Hematopoietic multipotent progenitor cell treated with erythropoietin and hydrocortisone succinate and interleukin-3 and kit ligand, for 8 days (in vitro differentiated cells): ENCODE measurements at places on chromosomes 2 and 18.
A peak's percentile ranks its signal among the peaks of the same experiment; 100 is the strongest.

DNA sequence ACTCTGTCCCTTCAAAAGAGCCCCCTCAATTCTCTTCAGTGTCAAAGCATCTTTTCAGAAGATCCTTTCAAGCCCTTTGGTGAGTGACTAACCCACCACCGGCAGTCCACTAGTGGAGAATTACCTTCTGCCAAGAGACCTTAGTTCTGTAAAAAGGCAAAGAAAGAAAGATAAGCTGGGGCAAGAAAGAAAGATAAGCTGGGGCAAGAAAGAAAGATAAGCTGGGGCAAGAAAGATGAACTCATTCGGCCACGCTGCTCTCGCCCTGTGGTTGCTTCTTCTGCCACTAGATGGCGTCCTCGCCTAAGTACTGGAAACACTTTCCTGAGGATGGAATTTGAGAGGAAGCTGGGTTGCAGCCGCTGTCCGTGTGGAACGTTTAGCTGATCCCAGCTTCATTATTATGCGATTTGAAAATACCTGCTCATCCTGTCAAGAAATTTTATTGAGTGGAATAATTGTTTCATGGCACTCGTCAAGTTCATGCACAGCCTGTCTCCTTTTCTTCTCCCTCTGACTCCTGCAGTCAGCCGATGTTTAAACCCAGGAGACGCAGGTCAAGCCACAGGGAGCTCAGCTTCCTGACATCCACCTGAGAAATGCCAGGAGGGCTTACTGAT is 17.3 kb upstream of the ANXA4 start:
- peak; percentile 88 for DNase-seq

DNA sequence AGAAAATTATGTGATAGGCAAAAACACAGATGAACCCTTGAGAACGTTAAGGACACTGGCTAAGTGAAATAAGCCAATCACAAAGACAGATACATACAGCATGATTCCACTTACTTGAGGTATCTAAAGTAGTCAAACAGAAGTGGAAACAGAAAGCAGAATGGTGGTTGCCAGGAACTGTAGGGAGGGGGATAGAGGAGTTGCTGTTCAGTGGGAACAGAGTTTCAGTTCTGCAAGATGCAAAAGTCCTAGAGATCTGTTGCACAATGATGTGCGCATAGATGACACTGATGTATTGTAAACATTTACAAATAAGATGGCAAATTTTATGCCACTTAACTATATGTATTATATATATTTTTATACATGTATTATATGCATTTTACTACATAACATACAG is 59.7 kb downstream of the POLE4 start:
- no peak for DNase-seq

DNA sequence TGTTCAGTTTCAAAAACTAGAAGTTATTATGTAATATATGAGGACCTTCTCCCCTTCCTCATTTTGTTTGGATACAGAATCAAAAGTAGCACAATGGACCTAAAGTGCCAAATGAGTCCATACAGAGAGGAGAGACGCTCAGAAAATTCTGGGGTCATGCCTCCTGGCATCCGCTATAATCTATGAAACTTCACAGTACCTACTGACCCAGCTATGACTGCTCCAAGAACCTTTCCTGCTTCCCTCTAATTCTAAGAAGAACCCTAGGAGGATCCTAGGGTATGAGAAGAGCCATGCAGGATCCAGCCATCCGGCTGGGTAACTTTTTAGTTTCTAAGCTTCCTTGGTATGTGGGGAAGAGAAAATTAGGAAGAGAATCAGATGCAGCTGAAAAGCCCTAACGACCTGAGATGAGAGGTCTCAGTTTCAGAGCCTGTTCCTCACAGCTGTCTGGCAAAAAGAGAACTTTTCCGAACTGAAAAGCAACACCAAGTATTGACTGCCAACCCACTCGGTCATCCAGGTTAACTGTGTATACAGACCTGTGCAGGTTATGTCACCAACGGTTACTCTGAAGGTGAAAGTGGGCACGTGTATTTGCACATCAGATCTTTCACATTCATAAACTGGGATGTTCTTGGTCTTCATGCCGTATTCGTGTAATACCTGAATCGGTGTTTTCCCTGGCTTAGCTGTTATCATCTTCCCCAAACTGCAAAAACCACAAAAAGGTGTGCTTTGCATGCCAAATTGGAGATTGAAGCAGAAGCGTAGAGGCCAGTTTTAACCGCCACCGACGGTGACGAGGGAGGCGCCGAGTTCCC is 1.1 kb downstream of the PRKRA start:
- DNase-seq = peak; percentile 28

DNA sequence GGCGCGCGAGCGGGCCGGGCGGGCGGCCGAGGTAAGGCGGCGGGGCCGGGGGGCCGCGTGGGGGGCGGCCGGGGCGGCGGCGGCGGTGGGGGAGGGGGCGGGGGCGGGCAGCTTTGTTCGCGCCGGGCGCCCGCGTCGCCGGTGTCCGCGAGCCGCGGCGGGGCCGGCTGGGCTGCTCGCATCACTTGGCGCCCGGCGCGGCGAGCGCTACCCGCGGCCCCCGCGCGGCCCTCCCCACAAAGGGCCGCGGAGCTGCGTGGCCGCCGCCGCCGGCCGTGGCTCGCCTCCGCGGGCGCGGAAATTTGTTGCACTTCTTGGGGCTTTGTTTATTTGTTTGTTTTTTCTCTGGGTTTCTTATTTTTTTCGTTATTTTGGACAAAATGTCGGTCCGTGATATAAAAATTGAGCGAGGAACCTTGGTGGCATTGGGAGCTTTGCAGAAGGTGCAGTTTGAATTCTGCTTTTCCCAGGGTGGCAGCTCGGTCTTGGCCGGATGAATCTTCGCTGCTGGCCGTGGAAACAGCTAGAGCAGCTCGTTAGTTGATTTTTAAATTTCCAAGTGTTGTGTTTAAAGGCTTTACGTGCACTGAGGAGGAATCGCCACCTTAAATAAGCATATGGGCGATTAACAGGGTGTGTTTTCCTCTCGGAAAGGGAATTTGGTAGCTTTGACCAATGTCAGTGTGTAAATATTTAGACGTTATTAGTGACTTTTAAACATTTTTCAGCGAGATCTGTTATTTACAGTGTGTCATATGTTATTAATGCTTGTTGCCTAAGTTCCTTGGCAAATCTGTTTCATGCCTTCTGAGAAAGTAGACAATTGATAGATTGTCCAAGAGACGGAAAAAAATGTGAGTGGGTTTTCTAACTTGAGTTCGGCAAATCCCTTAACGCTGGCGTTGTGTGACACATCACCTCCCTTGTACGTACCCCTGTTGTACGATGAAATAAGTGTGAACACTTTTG is 822 bp downstream of the UBE2E3 start:
- peak; percentile 47 for DNase-seq

- DNase-seq = no peak
Measured at GRCh38 chr2:30332791-30333453, 101.6 kb downstream of the LBH start.

DNA sequence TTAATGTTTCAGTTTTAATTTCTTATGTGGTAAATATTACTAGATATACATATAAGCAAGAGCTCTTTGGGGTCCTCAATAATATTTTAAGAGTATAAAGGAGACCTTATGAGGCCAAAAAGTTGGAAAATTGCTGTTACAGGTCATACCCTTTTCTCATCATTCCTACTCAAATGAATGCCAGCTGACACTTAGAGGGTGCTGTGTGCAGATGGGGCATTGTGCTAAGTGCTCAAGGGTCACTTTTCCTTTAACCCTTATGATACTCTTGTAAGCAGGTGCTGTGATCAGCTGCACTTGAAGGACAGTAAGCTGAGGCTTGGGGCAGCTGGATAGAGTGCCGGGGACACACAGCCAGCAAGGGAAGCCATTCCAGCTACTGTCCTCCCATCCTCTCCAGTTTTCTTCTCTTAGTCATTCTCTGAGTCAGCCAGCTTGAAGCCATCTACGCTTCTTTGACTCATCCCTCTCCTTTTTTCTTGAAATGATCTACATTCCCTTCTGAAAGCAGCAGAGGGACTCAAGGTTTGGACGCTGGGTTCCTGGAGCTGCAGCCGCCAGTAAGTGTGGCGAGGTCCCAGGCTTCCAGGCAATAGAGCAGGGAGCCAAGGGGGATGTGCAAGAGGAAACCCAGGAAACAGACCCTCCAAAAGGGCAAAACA is 42.0 kb upstream of the CREB1 start:
- no peak for DNase-seq

DNA sequence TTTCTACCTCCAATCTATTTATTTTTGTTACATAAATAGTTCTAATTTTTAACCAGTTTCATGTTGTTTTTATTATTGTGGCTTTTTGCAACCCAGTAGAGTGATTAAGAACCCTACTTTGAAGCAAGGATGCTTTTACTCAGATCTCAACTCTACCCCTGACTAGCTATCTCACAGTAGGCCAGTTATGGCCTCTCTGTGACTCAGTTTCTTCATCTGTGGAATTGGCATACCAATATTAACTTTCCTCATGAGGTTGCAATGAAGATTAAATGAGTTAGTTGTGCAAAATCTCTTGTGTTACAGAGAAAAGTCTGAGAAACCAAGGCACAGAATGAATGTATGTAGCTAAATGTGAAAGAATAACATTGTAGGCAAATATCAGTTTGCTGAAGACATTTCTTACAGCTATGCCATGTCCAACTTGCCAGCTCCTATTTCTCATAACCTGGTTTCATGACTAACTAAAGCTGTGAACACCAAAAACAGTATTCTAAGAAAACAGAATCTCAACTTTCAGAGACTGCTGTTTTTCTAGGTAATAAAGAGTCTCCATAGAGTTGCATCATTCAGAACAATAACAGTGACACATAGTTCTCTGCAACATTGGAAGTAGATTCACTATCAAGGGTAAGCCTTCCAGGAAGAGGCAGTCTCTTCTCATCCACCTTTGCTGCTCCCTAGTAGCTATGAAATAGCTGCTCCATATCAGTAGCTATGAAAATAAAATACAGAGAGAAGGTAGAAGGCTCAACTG is 33.2 kb upstream of the CYTIP start:
- DNase-seq = no peak

DNA sequence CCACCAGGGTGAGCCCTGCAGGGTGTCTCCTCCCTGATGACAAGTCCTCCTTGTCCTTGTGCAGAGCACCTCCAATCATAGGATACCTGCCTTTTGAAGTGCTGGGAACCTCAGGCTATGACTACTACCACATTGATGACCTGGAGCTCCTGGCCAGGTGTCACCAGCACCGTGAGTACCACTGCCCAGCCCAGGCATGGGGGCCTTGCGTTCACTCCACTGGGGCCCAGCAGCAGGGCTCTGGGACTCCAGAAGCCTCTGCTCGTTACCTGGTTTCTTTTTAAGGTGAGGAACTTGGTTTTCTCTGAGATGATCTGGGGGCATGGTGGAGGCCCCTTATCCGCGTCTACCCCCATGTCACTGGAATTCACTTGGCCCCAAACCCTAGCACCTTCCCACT is 36.5 kb upstream of the RPL31 start:
- DNase-seq = no peak

DNA sequence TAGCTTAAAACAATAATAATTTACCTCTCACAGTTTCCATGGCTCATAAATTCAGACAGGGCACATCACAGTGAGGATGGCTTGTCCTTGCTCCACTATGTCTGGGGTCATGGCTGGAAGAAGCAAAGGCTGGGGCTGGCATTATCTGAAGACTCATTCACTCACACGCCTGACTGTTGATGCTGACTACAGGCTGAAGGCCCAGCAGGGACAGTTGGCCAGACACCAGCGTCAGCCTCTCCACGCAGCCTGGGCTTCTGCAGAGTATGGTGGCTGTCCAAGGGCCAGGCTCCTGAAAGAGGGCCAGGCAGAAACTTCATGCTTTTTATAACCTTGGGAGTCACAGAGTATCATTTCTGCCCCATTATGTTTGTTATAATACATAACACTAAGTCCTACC is 33.4 kb downstream of the YPEL5 start:
- peak; percentile 45 for DNase-seq

DNA sequence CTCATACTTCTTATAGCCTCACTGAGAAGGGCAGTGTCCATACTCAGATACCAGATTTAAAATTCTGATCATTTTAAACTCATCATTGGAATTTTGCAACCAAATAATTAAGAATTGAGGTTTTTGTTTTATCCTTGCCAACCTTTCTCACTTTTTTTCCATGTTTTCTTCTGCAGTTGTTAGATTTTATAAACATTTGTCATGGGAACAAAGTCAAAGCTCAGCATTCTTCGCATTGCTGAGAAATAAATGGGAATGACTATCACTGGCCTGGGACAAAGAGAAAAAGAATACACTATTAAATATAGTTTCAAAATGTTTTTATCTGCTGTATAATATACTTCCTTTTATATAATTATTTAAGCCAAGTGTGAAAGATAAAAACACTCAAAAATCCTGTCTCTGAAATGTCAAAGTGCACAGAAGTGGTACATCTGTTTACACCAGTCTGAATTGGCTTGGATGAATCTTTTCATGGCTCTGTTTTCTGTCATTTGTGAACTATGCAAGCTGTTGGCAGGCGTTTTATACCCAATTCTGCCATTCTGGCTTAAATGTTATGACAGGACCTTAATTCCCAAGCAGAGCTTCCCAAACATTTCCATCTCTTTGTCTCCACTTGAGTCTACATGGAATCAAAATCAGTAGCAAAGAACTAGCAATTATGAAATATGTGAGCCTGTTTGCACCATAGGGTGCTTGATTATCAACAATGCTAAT is 249.3 kb upstream of the SYT4 start:
- no peak for DNase-seq

DNA sequence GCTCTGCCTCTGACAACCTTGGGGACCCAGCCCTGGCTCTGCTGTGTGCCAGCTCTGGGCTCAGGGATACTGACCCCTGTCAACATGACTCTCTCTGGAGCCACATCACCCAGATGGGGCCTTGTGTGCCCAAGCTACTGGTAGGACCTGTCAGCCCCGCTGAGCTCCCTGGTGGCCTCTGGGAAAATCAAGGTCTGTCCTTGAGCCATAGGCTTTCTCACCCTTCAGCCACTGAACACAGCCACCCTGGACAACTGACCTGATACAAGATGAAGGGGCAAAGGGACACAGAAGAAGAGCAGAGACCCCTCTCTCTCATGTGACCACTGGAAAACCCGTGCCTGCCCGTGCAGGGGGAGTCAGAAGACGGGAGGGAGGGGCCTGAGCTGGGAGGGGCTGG is 7.8 kb downstream of the CCDC74A start:
- no peak for DNase-seq

- no peak for DNase-seq
Measured at GRCh38 chr2:110828330-110828729, 96.0 kb downstream of the ACOXL start.

DNA sequence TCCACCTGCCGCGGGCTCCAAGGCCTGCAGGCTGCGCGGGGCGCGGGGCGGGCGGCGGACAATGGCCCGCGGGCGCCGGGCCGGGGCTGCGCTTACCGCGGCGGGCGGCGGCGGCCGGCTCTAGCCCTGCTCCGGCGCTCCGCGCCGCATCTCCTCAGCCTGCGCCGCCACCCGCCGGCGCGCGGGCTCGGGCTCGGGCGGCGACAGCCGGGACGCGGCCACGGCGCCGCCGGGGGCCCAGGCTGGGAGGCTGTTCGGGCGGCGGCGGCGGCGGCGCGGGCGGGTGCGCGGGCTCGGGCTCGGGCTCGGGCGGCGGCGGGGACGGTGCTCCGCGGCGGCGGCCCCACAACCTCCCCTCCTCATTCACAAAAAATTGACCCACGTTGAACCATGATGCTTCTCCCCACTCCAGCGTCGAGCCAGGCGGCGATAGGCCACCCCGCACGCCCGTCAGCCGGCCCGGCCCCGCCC is at the start of gene HDAC4:
HDAC4 (minus strand) TSS at position 425 of the 471 bp plus-strand sequence. CDS start 48,321 bp downstream, outside the sequence.
- no peak for DNase-seq
